ENCODE measurements at places on chromosomes 12 and 14. TPM values are rescaled to one million over a fixed set of nuclear protein-coding genes. Genes with fewer than 3 reads are reported as not detected.

GRCh38 chr12:52020539-52021336 lies 14.0 kb downstream of the TAMALIN start:
- DNase-seq = no peak

- DNase-seq = no peak
Measured at GRCh38 chr14:34059925-34060650, 109.2 kb upstream of the EGLN3 start.

- DNase-seq = no peak
Measured at GRCh38 chr14:61452452-61452851, 131.1 kb downstream of the PRKCH start.

DNA sequence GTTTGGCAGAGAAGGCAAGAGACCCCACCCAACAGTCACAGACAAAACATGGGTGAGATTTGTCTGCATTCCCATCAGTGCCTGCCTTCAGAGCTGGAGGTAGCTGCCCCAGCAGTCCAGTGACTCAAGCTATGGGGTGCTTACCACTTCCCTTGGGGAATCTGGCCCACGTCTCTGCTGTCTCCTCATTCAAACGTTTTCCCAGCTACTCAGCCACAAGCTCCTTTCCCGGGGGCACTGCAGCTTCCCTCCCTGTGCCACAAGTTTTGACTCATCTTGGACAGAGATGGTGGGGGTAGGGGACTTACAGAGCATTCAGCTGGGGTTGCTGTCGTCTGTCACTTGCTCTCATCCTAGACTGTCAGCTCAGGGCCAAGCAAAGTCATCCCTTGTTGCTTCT lies 66.6 kb downstream of the FBXL14 start:
- DNase-seq = no peak

DNA sequence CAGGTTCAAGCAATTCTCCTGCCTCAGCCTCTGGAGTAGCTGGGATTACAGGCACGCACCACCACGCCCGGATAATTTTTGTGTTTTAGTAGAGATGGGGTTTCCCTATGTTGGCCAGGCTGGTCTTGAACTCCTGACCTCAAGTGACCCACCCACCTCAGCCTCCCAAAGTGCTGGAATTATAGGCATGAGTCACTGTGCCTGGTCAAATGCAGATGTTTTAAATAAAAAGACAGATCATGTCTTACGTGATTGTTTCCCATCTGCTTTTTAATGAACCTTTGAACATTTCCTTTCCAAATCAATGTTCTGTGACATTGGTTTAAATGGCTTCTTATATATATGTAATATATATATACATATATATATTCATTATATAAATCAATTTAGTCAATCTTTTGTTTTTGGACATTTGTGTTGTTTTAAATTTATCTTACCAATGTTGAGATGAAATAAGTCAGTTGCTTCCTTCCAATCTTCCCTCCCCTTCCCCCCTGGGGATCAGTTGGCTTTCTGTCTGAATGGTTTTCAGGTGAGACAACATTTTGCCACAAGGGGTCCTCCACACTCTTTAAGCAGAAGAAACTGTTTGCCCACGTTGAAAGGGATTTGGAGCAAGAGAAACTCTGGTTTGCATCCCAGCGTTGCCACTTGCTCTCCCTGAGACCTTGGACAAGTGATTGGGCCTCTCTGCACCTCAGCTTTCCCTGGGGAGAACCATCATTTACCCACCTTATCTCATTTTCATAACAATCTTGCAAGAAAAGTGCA lies 47.6 kb upstream of the RBM19 start:
- peak; percentile 31 for DNase-seq

The RILPL1 gene
- total RNA-seq = 11.8 TPM

The KERA gene
- total RNA-seq = not detected

The INSM2 gene
- not detected for total RNA-seq

The FSCB gene
- total RNA-seq = not detected

The CCDC60 gene
- not detected for total RNA-seq

The SSPN gene
- total RNA-seq = 0.17 TPM

The RIPK3 gene
- not detected for total RNA-seq
